BJ (cell line): ENCODE measurements at places on chromosomes 5 and 9. TPM values are rescaled to one million over a fixed set of nuclear protein-coding genes. Genes with fewer than 3 reads are reported as not detected.

FAM151B gene
- 2.6 and 3.5 TPM in 2 replicates for polyA plus RNA-seq

MLANA gene
- polyA plus RNA-seq: not detected in 2 replicates

LPAR1 gene
- polyA plus RNA-seq: 211 and 224 TPM in 2 replicates

QRFP gene
- not detected in 2 replicates for polyA plus RNA-seq

EDIL3 gene
- 8.4 and 13.8 TPM in 2 replicates for polyA plus RNA-seq

PCYOX1L gene
- polyA plus RNA-seq: 10.2 and 12.8 TPM in 2 replicates

GRCh38 chr5:33939556-33940262, 3.5 kb downstream of the RXFP3 start:
- DNase-seq: no peak

- DNase-seq: no peak
Observed at GRCh38 chr5:114636271-114636670, 274.4 kb downstream of the KCNN2 start.

DNA sequence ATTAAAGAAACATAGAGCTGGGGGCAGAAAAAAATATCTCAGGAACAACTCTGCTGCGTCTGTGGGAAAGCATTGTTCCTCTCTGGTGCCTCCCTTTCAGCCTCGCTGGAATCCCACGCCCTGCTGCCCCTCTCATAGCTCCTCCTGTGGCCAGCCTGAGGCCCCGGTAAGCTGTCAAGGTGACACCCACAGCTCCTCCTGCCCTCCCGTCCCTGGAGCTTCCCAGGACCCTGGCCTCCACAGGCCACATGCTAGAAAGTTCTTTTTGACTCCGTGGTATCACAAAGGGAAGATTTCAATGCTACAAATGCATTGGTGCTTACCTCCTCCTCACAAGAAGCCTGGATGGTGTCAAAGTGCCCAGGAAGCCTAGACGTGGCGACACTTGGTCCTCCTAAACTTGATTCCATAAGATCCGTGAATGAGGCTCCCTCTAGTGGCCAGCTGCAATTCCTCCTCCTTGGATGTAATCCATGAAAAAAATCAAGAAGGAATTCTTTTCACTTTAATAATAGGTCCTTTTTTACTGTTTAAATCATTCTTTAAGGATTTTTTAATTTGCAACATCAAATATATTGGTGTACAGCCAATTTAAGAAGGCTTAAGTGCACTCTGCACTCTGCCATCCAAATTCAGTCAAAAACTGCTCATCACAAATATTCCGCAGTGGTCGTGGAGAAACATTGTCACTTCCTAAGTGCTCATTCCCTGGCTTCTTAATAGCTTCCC, 104.9 kb downstream of the CFAP90 start:
- peak; percentile 3 for DNase-seq

GRCh38 chr9:113582698-113583200, 119.2 kb downstream of the RGS3 start:
- DNase-seq: no peak

GRCh38 chr5:157511651-157512644, 51.9 kb downstream of the NIPAL4 start:
- DNase-seq: peak; percentile 94

- no peak for DNase-seq
Observed at GRCh38 chr5:171419688-171420430, 412 bp downstream of the FGF18 start.

DNA sequence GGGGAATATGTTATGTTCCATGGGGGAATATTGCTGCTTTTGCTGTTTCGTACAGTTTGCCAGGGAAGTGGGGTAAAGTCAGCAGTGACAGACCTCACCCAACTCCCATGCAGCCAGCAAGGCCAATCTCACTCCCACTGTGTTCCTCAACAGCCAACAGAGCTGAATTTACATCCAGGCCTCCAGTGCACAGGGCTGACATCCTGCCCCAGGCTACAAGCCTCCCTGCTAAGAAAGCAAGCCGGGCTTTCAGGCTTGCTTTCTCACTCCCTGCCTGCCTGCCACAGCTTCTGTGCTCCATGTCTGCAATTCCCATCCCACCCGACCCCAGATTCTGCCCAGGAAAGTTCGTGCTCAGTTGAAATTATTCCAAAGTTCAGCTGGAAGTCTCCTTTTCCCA, 25.5 kb upstream of the SNCAIP start:
- DNase-seq: no peak

DNA sequence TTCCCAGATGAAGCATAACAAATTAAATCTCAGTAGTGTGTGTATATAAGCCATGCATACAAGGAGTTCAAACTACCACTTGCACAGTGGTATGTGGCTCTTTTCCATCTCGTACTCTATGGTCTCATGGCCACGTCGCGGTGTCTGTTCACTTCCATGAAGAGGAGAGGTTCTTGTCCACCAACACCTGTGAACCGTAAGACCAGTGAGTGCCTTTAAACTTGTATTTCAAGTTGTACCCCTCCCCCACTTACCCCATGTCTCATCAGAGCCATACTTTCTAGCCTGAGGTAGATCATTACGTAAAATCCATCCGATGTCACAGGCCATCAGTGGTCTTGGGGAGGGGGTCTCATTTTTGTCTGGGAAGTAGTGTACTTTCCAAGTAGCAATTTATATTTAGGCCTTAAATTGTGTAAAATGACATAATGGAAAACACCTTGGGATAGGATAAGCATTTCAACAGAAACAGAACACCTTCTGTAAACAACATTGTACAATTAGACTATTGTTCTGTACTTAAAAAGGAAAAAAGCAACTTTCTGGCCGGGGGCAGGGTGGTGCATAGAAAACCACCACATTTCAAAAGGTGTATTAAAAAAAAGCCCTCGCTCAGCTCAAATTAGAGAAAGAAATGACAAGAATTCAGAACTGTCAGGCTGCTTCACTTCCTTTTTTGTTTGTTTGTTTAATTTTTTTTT, 163.0 kb downstream of the SMARCA2 start:
- no peak for DNase-seq

- DNase-seq: no peak
Observed at GRCh38 chr5:148962761-148963324, 100.0 kb downstream of the SH3TC2 start.

- peak; percentile 46 for DNase-seq
Observed at GRCh38 chr5:89213573-89213972, 330.6 kb upstream of the MEF2C start.

- no peak for DNase-seq
Observed at GRCh38 chr9:82443312-82443711, 454.7 kb downstream of the SPATA31D1 start.

- no peak for DNase-seq
Observed at GRCh38 chr5:113221294-113222176, 213.3 kb downstream of the TSSK1B start.

GRCh38 chr5:161311965-161312364, 234.6 kb downstream of the GABRB2 start:
- DNase-seq: no peak

- DNase-seq: no peak
Observed at GRCh38 chr5:37532976-37533740, 154.0 kb downstream of the WDR70 start.

- DNase-seq: no peak
Observed at GRCh38 chr5:98794001-98794400, 20.5 kb downstream of the RGMB start.

DNA sequence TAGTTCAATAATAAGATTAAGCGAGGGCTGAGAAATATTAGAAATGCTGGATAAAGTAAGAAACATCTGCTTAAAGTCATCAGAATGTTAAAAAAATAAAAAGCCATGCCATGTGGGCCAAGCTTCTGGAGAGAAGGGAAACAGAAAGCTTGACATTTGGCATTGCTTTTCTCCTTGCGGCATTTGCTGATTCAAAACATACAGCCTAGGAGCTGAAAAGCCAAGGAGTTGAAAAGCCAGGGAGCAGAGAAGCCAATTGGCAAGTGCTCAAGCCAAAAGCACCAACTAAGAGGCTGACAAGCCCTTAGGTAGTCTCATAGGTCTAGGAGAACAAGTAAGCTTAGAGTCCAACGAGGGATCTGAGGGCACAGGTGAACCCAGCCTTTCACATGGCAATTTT, 754.3 kb downstream of the TLE4 start:
- DNase-seq: no peak

DNA sequence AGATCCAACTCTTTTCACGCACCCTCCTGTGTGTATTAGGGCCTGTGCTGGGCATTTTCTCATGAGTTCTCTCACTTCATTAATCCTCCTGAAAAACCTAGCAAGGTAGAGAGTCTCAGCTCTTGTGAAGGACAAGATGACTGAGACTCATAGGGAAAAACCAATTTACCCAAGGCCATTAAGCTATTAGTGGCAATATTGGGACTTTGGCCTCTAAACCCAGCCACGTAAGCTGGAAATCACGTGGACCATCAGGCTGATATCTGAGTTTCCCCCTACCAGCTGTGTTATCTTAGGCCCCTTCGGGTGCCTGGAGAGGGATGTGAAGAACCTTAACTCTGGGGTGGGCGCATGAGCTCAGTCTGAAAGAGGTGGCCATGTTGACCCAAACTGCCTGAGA, 80.7 kb downstream of the ANKH start:
- DNase-seq: no peak

GRCh38 chr9:8857926-8858595, 1058.5 kb upstream of the DMAC1 start:
- no peak for DNase-seq

- DNase-seq: no peak
Observed at GRCh38 chr9:112162621-112163413, 12.3 kb downstream of the SUSD1 start.
